GM12864 (cell line): ENCODE measurements at places on chromosomes 16 and 17.

- no peak for DNase-seq
Measured at GRCh38 chr17:81837641-81838040, 2.8 kb upstream of the PPP1R27 start.

- DNase-seq: no peak
Measured at GRCh38 chr17:4895657-4896331, 3.5 kb upstream of the C17orf107 start.

GRCh38 chr17:72771734-72772133 is 320.8 kb downstream of the SLC39A11 start:
- DNase-seq: no peak

- DNase-seq: no peak
Measured at GRCh38 chr17:46733837-46734475, 84.5 kb downstream of the WNT3 start.

GRCh38 chr16:83579027-83579426 is 228.8 kb upstream of the HSBP1 start:
- DNase-seq: no peak

- DNase-seq: no peak
Measured at GRCh38 chr16:50265260-50265659, 1.1 kb upstream of the ADCY7 start.

DNA sequence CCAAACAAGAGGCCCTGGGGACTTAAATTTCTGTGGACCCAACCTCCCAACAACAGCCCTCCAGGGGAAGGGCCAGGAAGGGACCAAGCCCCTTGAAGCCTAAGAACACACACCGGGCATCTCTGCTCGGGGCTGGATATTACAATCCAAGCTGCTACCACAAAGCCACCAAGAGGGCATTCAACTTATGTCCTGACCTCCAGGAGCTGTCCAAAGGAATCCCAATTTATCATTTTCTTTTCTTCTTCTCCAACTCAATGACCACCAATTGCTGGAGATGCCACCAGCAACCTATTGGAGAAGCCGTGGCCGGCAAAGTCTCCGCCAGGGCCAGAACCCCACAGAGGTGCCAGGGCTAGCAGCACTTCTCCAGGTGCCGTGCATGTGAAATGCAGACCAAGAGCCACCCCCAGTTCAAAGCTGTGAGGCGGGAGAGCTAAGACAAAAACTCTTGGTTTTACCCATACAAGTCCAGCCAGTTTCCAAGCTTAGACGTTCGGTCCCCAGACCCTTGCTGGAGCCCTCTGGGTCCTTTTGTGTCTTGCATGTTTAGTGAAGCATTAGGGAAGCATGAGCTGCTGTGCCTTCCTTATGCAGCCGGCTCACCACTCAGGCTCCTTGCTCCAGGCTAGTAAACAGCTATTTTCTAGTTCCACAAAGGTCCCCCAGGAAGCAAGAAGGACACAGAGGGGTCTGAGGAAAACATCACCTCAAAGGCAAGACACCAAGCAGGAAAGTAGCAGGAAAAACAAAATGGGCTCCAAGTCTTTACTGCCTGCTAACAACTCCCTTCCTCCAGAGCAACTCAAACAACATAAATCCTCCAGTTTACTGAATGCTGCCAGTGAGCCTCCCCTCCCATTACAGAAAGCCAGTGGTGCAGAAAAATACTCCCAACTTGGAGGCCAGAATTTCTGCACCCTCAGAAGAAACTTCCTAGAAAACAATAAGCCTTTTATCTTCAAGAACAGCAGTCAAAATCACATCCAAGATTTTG is 3.2 kb downstream of the PITPNA start:
- DNase-seq: no peak

DNA sequence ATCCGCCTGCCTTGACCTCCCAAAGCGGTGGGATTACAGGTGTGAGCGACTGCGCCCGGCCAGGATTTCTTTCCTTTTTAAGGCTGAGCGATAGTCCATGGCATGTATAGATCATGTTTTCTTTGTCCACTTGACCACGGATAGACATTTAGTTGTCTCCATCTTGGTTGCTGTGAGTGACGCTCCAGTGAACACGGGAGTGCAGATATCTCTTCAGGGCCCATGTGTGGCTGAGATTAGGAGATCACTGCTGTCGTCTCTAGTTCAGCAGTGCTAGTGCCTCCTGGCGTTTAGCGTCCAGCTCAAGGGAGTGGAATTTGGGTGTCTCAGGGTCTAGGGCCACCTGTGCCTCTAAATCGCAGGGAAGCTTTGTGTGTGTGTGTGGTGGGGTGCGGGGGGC is 41.5 kb downstream of the ABCC1 start:
- no peak for DNase-seq

DNA sequence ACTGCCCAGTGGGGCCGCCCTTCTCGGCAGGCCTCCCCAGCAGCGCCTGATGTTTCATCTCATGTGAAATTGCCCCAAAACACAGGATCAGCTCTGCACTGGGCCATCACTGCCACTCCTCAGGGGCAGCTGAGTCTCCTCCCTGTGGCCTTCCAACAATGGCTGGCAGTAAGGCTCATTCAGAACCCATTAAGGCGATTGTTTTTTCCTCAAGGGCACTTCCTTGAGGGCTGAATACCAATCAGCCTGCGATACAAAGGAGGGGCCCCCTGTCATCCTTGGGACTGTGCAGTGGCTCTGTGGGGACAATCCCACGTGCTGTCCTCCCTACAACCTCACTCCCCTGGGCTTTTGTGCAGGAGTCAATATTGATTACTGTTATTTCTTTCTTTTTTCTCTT is 47.5 kb downstream of the XYLT1 start:
- no peak for DNase-seq

- no peak for DNase-seq
Measured at GRCh38 chr17:9050801-9051401, 29.6 kb downstream of the NTN1 start.

DNA sequence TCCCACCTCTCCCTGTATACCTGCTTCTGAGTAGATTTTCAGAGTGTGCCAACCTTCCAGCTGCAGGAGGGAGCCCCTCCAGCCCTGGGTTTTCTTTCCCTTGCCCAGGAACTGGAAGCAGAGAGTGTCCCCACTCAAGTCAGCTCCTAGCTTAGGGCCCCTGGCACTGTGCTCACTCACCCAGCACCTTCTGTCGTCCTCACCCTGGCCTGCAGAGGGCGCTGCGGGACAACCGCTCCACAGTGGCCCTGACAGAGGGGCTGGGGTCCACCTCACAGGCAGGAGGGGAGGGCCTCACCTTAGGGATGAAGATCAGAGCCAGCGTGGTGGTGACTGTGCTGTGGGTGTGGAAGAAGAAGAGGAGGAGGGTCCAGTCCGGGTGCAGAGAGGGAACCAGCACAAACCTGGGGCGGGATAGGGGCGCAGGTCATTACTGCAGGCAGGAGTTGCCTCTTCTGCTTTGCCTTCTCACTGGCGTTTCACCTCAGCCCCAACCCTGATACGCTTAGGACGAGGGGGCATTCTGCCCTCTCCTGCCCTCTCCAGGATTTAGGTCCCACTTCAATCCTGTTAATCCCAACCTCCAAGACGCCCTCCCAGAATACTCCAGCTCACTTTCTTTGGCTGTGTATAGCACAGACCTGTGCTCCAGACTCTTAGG is 10.0 kb downstream of the GPR179 start:
- no peak for DNase-seq

GRCh38 chr16:6286176-6286575 is 1046.5 kb upstream of the RBFOX1 start:
- no peak for DNase-seq

DNA sequence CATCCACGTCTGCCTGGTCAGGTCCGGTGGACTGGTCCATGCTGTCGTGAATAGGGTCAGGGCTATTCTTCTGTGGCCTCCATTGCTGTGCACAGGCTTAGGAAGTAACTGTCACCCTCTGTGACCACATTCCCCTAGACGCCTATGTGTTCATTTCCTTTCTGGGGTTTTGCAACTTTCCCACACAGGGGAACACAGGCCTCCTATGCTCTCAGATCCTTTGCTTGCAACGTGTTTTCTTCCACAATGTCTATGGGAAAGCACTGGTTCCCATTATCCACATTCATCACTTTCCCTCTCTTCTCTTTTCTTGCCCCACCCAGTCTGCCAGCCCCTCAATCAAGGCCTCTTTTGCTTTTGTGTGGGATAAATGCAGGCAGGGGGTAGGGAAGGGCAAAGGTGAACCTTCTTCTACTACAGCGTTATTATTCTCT is 43.2 kb upstream of the DNAJA2 start:
- DNase-seq: no peak

DNA sequence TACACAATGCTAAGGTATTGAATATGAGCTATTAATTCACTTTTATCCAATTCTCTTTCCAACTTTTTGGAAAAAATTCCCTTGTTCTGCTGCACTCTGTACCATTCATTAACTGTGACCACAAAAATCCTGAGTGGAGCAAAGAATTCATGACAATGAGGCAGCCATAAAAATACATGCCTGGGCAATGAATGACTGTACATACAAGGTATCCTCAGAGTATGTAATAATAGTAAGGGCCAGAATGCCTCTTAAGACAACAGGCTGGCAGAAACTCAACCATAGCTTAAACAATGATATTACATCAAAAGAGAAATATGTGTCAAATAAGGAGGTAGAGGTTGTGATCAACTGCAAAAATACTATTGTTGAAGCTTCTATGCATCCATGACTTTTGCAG is 74.7 kb upstream of the CA10 start:
- DNase-seq: no peak

- no peak for DNase-seq
Measured at GRCh38 chr16:63174801-63175200, 1138.6 kb upstream of the CDH8 start.
